ENCODE measurements at places on chromosomes 11 and 22. TPM values are rescaled to one million over a fixed set of nuclear protein-coding genes. Genes with fewer than 3 reads are reported as not detected.

DNA sequence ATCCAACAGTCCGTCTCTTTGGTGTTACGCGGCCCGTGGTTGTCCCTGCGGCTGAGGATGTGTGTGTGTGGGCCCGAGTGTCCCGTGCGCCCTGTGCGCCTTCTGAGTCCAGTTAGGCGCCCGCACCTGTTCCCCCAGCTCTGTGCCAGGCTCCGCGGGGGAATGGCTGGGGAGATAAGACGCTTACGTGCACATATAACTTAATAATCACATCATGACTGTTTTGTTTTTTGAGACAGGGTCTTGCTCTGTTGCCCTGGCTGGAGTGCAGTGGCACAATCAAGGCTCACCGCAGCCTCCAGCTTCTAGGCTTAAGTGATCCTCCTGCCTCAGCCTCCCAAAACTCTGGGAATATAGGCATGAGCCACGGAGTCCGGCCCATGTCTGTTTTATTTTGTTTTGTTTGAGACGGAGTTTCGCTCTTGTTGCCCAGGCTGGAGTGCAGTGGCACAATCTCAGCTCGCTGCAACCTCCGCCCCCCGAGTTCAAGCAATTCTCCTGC lies 817 bp downstream of the ARL2 start:
- no peak for DNase-seq

DNA sequence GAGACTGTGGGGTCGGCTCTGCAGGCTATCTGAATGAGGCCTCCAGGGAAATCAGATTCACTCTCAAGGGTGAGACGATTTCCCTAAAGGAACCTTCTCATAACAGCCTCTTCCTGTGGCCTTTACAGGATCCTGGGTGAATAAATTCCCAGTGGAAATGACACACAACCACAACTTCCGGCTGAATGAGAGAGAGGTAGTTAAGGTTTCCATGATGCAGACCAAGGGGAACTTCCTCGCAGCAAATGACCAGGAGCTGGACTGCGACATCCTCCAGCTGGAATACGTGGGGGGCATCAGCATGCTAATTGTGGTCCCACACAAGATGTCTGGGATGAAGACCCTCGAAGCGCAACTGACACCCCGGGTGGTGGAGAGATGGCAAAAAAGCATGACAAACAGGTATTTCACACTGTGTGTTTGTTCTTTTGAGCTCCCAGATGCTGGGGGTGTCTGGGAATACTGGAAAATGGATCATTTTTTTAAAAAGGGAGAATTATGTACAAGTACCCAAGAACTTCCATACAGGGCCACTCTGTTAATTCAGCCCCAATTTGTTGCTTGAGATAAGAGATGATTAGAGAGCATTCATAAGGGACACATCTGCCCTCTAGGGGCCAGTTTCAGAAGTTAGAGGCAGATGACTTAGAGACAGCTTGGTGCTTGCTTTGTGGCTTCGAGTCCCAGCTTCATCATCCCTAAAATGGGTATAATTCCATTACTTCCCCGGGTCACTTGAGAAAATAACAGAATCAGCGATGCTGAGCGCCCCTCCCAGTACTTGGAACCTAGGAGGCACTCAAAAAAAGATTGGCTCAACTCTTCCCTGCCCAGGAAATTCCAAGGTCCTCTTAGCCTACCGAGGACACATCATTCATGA lies 10.2 kb downstream of the SERPIND1 start:
- no peak for DNase-seq

DNA sequence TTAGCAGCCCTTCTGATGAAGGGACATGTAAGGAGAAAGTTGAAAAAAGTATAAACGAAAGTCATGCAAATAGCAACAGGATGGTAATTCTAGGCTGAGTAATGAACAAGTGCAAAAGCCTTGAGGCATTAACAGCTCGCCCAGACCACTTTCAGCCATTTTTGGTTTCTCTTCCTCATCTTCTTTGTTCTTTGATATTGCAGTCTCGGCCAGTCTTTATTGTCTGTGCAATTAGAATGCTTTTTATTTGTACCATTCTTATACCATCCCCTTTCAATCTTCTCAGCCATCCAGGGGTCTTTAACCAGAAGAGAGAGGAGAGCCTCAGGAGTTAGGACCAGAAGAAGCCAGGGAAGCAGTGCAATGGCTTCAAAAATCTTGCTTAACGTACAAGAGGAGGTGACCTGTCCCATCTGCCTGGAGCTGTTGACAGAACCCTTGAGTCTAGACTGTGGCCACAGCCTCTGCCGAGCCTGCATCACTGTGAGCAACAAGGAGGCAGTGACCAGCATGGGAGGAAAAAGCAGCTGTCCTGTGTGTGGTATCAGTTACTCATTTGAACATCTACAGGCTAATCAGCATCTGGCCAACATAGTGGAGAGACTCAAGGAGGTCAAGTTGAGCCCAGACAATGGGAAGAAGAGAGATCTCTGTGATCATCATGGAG lies 7.3 kb downstream of the TRIM34 start:
- no peak for DNase-seq

DNA sequence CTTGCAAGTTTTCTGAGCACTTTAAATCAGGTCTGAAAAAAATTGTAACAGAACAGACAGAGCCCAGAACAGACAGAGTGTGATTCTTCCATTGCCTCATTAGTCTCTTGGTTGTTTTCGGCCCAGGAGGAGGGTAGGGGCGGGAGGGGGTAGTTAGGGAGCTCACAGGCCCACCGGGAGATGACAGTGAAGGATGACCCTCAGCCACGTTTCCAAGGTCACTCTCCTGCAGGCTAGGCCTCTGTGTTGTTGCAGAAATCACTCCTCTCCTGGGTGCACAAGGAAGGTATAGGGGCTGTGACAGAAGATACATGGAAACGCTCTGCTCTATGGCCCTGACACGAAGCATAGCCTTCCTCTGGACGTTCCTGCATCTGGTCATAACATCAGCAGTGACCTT lies 69.3 kb downstream of the ABTB2 start:
- no peak for DNase-seq

DNA sequence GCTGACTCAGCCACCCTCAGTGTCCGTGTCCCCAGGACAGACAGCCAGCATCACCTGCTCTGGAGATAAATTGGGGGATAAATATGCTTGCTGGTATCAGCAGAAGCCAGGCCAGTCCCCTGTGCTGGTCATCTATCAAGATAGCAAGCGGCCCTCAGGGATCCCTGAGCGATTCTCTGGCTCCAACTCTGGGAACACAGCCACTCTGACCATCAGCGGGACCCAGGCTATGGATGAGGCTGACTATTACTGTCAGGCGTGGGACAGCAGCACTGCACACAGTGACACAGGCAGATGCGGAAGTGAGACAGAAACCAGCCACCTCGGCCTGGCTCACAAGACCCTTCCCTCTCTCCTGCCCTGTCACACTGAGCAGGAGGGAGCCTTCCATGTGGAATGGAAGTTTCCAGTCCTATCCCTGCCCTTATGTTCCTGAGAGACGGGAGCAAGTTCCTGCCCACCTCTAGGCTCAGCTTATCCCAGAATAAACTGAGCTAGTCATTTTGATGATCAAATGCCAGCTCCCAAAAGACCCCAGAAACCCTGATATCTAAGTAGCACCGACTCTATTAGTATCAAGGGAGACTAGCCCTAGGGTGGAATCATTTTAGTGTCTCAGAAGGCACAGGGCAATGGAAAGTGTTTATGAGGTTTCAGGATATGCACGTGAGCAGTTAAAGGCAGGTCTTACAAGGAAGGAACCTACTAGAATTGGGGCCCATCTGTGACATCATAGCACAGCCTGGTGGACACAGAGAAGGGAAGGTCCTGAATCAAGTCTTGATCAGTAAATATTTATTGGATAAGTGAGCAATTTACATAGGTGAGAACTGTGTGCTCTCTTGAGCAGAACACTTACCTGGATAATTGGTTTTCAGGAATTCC lies 6.3 kb upstream of the IGLL5 start:
- DNase-seq, result no peak

DNA sequence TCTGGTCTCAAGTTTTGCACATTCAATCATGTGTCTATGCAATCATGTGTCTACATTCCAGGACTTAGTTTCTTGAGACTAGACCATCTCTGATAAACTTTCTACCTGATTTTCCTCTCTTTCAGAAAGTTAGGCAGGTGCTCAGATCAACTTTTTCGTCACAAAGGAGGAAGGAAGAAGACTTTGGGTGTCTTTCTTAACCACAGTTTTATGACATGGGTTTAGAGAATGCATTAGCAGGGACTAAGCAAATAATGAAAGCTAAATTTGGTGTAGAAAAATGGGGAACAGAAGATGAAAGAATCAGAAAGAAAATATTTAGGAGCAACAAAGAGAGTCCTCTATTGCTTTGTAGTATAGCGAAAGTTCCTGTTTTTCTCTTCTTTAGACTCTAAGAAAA lies 7.7 kb upstream of the GLYATL1B start:
- DNase-seq, result no peak

GRCh38 chr11:66432597-66432996 lies 6.1 kb downstream of the MRPL11 start:
- no peak for DNase-seq

DNA sequence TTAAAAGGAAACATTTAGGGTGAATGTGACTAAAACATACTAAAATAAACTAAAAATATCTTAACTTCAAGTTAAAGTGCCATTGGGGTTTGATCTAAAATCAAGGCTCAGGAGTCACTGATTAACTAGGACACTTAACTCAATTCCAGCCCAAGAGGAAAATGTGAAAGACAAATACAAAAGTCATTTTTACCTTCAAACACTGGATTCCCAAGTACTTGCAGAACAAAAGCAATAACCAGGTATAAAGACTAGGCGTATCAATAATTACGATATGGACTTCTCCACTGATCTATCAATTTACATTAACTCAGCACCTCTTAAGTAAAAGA lies 15.6 kb downstream of the ALKBH8 start:
- DNase-seq, result no peak

DNA sequence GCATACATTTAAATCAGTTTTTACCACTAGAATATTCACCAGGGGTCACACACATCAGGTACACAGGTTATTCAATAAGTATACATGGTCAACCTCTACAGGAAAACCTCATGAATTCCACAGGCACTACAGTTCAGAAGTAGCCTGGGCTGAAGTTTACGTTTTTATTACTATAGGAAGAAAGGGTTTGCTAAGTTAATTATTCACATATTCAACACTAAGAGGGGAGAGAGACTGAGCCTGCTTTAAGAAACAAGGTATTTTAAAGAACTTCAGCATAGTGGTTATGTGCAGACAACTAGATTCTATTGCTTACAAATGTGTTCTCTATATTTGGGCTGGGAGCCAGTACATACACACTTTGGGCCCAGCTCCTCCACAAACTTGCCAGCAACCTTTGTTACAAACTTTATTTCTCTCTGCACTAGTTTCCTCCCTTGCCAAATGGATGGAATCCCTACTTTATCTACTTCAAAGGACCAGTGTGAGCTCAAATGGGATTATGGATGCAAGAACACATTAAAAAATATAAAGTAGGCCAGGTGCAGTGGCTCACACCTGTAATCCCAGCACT lies 31.9 kb downstream of the IL18BP start:
- DNase-seq, result no peak

- no peak for DNase-seq
Observed at GRCh38 chr11:29518389-29519174, 498.2 kb downstream of the KCNA4 start.

GRCh38 chr11:2724653-2725367 lies 25.0 kb upstream of the KCNQ1OT1 start:
- DNase-seq, result peak; percentile 36

DNA sequence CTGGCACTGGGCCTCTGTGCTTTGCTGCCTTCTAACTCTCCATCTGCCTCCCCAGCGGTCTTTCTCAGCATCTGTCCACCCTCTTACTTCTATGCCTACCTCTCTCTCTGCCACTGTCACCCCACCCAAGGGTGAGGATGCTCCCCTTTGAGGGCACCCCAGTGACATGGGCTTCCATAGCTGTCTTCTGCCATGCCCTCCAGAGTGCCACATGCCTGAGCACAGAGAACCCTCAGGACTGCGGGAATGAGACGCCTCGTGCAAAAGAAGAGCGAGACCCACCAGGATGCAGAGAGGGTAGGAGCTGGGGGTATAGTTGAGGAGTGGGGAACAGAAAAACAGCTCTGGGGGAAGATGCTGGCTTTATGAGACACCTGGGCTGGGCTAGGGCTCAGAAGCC lies 64.3 kb downstream of the BTG4 start:
- DNase-seq, result no peak

DNA sequence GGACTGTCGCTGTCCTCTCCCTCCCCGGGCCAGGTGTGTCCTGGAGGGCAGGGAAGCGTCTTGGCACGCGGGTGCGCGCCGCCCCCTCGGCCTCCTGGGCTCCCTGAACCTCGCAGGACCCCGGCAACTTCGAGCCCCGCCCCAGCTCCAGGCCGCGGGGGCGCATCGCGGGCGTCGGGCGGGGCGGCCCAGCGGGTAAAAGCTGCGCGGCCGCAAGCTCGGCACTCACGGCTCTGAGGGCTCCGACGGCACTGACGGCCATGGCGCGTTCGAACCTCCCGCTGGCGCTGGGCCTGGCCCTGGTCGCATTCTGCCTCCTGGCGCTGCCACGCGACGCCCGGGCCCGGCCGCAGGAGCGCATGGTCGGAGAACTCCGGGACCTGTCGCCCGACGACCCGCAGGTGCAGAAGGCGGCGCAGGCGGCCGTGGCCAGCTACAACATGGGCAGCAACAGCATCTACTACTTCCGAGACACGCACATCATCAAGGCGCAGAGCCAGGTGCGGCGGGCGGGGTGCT lies at the start of gene CST6:
Gene CST6, plus strand, starts transcription at position 224 of the 519 bp plus-strand sequence. Its CDS starts 37 bp downstream, at position 261.
- no peak for DNase-seq

GRCh38 chr11:3707176-3707575 lies 36.0 kb upstream of the CHRNA10 start:
- no peak for DNase-seq

DNA sequence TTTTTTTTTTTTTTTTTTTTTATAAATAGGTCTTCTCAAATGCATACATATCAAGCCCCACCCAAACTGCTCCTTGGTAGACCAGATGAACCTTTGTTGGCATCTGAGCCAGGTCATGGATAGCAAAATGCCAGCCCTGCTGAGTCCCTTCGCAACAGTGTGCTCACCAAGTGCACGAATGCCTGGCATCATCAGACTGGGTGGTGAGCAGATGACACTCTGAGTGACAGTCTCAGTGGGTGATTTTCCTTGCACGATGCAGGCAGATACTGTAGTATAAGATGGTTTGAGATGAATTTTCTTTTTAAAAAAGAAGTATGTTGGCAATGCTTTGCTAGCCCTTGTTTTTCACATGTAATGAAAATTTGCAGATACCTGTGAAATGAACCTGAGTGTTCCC lies 74.0 kb downstream of the RCN1 start:
- DNase-seq, result no peak

- no peak for DNase-seq
Observed at GRCh38 chr22:42860968-42861367, 3.9 kb upstream of the ARFGAP3 start.

DNA sequence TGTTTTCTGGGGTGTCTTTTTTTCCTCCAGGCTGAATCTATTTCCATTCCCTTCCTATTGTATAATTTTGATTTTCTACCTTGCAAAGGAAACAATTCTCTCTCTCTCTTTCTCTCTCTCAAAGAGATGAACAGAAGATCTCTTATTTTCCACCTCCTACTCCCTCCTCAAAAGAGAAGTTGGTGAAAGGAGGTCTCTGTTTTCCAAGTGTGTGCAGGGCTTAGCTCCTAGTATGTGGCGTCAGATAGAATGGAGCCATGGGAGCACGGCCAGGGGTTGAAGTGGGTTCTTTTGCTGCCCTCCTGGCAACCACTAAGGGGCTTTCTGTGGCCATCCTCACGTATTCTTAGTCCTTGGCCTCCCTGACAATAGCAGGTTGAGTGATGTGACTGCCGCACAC lies 480 bp downstream of the TRIM34 start:
- DNase-seq, result no peak

The SLC6A5 gene
- total RNA-seq, result not detected

The APOA1 gene
- total RNA-seq, result 3.8 TPM

The LMNTD2 gene
- total RNA-seq, result 10.6 TPM

The MACROD1 gene
- 32.5 TPM for total RNA-seq

The SYT7 gene
- 2.1 TPM for total RNA-seq

The ANO5 gene
- total RNA-seq, result 3.0 TPM

The APOBEC3H gene
- 0.78 TPM for total RNA-seq
